ENCODE measurements at places on chromosomes 16 and 17.

- DNase-seq, result no peak
These were observed 7.3 kb downstream of the RPS15A start for GRCh38 chr16:18782697-18783429.

DNA sequence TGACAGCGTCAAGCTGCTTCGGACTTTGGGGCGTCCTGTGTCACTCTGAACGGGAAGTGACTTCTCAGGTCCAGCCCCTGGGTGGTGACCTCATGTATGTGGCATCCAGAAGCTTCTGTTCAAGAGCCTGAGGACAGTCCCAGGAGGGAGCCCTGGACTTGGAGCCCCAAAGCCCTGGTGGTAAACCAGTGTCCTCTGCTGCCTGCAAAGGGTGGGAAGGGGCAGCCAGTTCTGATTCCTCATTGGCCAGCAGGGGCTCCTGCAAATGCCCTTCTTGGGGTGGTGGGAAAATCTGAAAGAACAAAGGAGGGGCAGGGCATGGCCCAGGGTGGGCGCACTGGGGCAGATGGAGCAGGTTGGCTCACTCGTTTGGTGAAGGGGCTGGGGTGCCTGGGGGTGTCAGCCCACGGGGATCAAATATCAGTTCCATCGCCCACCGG lies 1.6 kb downstream of the OSGIN1 start:
- DNase-seq, result no peak

- DNase-seq, result no peak
These were observed 85.5 kb upstream of the DOC2B start for GRCh38 chr17:266701-267667.

GRCh38 chr17:2853283-2854142 lies 57.3 kb downstream of the RAP1GAP2 start:
- DNase-seq, result no peak

- no peak for DNase-seq
These were observed 2.9 kb downstream of the PHKB start for GRCh38 chr16:47463771-47464624.

- no peak for DNase-seq
These were observed 73.2 kb downstream of the AIPL1 start for GRCh38 chr17:6361733-6362132.

- no peak for DNase-seq
These were observed 14.9 kb upstream of the TBX21 start for GRCh38 chr17:47717979-47718621.

DNA sequence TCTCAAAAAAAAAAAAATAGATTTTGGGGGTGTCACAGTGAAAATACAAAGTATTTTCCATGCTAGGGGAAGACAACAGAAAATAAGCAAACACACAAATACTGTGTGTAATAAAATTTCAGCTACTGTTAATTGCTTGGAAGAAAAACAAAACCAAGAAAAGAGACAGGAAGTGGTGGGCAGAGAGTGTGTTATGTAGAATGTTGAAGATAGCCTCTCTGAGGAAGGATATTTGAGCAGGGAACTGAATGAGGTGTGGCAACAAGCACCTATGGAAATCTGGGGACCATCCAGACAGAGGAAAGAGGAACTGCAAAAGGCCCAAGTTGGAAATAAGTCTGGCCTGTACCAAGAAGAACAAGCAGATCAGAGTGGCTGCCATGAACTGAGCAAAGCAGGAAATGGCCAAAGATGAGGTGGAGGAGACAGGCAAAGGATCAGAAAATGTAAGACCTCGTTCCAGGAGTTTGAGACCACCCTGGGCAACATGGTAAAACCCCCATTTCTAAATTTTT lies 7.8 kb upstream of the USP31 start:
- no peak for DNase-seq
